ENCODE measurements at places on chromosomes 16 and 17.

DNA sequence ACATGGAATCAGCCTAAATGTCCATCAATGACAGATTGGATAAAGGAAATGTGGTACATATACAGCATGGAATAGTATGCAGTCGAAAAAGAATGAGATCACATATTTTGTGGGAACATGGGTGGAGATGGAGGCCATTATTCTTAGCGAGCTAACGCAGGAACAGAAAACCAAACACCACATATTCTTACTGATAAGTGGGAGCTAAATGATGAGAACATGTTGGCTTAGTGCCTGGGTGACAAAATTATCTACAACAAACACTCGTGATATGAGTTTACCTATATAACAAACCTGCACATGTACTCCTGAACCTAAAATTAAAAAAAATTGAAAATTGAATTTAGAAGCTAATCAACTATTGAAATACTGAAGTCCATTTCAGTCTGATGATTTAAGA is 6.1 kb downstream of the ANKS4B start:
- no peak for DNase-seq

DNA sequence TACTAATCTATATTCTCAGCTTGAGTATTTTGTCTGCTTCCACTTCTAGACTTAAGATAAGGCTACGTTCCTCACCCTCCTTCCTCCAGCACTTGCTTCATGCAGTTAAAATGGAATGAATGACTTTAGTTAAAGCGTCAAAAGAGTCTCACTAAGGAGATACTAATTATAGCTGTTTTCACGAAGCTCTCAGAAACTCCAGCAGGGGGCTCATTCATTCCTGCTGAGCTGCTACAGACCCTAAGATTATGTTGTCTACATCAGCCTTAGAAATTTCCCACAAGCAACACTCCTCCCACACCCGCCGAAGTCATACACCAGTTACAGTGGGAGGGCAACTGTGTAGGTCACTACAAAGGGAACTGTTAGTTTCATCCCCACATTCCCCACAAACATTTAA is 57.0 kb upstream of the KIFC3 start:
- no peak for DNase-seq

DNA sequence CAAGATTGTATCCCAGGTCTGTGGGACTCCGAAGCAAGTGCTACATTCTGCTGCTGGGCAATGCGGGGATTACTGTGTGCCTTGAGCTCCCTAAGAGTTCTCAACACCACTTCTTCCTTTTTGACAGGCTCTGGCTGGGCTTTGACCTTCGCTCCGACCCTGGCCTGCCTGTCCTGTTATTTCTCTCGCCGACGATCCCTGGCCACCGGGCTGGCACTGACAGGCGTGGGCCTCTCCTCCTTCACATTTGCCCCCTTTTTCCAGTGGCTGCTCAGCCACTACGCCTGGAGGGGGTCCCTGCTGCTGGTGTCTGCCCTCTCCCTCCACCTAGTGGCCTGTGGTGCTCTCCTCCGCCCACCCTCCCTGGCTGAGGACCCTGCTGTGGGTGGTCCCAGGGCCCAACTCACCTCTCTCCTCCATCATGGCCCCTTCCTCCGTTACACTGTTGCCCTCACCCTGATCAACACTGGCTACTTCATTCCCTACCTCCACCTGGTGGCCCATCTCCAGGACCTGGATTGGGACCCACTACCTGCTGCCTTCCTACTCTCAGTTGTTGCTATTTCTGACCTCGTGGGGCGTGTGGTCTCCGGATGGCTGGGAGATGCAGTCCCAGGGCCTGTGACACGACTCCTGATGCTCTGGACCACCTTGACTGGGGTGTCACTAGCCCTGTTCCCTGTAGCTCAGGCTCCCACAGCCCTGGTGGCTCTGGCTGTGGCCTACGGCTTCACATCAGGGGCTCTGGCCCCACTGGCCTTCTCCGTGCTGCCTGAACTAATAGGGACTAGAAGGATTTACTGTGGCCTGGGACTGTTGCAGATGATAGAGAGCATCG is 2.4 kb downstream of the SLC16A13 start:
- DNase-seq, result no peak

DNA sequence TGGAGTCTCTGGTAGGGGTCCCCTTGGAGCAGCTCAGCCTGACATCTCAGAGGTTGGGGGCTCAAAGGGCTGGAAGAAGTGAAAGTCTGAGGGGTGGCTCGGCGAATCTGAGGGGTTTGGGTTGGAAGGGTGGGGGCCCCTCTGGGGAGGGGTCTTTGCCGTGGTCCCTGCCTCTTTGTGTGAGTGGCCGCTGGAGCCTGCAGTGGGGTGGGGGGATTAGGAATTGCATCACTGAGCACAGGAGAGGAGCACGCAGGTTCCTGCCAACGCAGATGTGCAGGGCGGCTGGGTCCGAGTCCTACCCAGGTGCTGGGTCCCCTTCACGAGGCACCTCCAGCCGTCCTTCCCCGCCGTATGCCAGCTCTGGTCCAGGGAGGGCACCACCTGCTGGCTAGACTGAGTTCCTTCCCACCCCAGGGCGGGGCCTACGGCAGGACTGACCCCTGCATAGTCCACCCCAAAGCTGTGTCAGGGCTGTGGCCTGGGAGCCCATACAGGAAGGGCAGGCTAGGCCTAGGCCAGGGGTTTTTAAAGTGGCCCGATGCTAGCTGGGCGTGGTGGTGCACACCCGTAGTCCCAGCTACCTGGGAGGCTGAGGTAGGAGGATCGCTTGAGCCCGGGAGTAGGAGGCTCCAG is 9.9 kb downstream of the FMNL1 start:
- no peak for DNase-seq

DNA sequence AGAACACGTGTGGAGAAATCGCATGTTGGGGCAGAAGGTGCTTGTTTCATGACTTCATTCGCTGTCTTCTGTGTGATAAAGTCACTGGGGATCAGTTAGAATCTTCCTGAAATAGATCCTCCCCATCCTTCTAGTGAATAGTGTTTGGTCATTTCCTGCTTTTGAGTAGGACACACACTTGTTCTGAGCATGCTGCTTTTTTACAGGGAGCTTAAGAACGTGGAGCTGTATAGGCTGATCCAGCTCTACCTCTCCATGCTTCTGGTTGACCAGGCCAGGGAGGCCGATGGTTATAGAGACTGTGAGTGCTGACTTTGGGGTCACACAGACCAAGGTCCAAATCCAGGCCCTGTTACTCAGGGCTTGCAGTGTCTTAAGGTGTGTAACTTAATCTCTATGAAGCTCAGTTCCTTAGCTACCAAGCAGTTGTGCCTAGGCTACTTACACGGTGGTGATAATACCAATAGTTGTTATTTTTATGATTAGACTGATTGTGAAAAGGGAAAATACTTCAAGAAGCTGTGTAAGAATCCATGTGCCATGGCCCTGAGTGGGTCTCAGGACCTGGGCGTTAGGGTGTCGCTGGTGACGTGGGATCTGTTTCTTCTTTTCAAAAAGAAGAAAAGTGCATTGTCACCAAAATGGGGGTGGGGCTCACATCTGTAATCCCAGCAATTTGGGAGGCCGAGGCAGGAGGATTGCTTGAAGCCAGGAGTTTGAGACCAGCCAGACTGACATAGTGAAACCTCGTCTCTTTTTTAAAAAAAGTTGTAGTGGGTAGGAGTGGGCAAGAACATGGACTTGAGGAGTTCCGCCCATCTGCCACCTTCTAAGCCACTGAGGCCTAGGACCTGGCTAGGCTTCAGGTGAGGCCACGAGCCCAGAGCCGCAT is 64.1 kb upstream of the LGALS9 start:
- no peak for DNase-seq

DNA sequence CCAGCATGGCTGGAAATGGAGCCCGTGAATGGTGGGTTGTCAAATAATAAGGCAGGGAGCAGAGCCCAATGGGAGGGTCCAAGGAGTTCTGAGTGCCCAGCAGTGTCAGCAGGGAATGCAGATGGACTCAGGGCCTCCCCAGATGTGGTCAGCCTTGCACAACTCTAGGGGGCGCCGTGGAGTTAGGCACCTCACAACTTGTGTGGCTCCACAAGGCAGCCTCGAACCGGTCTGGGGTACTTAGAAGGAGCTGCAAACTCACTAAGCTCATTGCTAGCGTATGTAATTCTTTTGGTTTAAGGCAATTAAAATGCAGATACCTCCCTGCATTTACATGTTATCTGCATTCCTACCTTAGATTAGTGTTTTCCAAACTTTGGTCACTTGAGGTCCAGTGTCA is 18.1 kb downstream of the IRF8 start:
- no peak for DNase-seq

DNA sequence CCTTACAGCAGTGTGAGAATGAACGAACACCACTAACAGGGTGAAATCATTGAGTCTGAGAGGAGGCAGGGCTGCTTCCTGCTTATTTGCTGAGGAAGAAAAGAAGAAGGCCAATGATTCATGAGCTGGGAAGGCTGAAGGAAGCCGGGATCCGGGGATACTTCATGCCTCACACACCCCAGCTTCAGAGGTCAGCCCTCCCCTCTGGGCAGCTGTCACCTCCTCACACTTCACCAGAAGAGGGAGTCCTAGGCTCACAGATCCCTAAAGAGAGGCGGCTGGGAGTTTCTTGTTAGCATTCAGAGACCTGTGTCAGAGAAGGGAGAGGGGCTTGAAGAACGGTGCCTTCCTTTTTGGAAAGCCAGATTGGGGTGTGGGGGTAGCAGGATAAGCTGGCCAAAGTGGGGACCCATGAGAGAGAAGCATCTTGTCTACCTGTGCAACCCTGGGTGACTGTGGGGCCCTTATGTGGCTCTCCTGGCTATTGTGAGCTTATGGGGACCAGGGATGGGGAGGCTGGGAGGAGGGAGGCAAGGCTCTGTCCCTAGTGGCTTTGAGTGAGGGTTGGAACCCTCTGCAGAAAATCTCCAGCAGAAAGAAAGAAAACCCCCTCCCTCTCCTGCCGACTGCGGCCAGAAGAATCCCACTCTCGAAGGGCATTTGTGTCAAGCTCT is 94.6 kb downstream of the RGS9 start:
- DNase-seq, result peak; percentile 11

DNA sequence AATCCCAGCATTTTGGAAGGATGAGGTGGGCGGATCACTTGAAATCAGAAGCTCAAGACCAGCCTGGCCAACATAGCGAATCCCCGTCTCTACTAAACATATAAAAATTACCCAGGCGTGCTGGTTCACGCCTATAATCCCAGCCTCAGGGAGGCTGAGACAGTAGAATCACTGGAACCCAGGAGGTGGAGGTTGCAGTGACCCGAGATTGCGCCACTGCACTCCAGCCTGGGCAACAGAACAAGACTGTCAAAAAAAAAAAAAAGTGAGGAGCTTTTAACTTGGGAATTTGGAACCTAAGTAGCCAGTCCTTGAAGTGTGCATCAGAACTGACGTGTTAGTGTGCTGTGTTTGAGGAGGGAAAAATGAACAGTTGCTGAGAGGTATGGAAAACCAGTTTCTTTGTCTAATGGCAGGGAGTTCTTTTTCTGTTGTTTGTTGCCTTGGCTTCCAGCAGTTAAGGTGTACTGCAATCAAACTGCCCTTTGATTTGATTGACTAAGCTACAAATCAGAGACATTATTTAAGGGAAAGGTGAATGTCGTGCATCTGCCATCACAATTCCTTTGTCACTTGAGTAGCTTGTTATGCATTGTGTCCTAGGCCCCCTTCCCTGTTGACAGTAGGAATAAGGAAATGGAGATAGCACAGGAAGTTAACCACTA is 8.6 kb upstream of the DUSP14 start:
- no peak for DNase-seq

DNA sequence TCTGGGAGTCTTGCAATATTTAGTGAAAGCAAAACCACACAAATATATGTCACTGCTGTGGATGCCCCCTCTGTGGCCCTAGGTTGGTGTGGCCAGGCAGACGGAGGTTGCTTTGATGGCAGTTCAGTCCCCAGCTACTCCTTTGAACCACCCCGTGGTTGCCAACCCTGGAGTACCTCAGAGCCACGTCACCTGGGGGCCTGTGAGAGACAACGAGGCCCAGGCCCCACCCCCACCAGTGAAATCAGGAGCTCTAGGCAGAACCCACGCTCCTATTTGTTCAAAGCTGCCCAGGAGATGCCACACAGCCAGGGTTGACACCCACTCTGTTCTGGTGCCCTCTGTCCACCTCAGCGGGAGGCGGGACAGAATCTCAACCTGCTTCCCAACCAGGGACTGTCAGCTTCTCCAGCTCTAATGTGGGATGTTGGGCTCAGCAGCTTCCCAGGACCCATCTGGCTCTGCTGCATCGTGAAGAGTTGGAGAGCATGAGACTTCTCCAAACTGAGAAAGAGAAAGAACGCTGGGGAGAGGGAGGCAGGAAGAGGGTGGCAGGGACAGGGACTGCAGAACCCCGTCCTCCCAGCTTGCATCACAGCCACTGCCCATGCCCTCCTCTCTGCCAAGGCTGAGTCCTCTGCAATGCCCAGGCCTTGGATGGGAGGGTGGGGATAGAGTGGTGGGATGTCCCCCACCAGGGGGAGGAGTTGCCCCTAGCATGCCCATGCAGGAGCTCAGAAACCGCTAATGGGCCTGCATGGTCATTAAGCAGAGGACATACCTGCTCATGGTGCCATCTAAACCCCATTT is 81.8 kb downstream of the C16orf78 start:
- no peak for DNase-seq

DNA sequence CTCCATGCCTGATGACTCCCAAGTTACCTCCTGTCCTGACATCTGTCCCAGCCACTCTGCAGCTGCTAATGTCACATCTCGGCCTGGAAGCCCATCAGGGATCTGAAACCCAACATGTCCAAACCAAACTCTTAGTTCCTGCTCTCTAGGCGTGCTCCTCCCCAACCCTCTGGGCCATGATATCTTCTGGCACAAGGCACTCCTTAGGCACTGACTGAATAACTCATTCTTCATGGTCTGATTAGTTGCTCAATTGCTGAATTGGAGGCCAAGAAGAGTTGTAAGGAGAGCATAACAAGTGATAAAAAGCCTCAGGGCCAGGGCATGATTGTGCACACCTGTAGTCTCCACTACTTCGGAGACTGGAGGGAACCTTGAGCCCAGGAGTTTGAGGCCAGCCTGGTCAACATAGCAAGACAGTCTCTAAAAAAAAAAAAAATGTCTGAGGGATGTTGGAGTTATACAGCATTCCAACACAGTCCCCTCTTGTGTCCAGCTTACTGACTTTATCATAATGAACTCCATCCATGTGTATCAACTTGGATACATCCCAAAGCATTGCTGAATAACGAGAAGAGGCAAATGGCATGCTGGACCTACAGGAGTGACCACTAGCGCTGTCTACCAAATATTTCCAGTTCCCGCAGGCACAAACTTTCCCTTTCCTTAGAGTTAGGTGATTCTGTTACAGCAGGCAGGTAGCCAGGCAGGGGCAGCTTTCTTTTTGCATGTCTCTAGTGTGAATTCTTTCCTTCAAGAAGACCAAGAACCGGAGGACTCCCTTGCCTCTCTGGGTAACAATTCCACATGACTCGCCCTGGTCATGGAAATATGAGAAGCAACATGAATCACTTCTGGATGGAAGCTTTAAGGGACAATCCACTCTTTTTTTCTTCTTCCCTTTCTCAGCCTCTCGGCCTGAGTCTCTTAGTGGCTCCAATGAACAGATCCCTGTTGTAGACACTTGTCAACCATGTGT is 18.1 kb upstream of the SHCBP1 start:
- no peak for DNase-seq

GRCh38 chr17:8857919-8858318 is 9.6 kb downstream of the PIK3R6 start:
- DNase-seq, result no peak

GRCh38 chr16:62018301-62019060 is 17.8 kb downstream of the CDH8 start:
- no peak for DNase-seq

GRCh38 chr17:7523033-7523432 is 25.8 kb upstream of the TNFSF12 start:
- no peak for DNase-seq
